Left colon (tissue), 2 donors: ENCODE measurements at places on chromosomes 7 and 10. TPM values are rescaled to one million over a fixed set of nuclear protein-coding genes. Genes with fewer than 3 reads are reported as not detected.

- DNase-seq: no peak
Observed at GRCh38 chr10:17019696-17020095, 109.9 kb downstream of the CUBN start.

The SLC39A12 gene
- 0.08 TPM for total RNA-seq

- no peak for DNase-seq
Observed at GRCh38 chr10:767211-767610, 77.7 kb upstream of the DIP2C start.

The SOSTDC1 gene
- total RNA-seq: 6.4 TPM

The OR13A1 gene
- not detected for total RNA-seq

DNA sequence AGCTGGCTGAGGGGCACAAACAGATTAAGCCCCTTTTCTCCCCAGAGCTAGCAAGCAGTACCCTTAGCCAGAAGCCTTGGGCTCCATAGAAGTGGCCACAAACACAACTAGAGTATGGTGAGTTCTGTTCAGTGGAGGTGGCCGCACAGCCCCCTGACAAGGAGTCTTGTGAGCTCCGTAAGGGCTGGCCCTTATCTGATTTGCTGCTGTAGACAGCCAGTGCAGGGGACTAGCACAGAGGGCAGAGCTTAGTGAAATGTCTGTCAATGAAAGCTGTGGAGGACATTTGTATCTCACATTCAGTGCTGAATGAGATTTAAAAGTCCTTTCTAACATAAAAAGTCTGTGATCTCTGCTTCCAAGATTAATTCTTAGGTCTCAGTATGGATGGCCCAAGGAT, 137.3 kb downstream of the AUTS2 start:
- DNase-seq: no peak

GRCh38 chr10:99667108-99667751, 7.9 kb downstream of the ENTPD7 start:
- DNase-seq: no peak

GRCh38 chr10:95501203-95502094, 59.7 kb downstream of the SORBS1 start:
- no peak for DNase-seq

DNA sequence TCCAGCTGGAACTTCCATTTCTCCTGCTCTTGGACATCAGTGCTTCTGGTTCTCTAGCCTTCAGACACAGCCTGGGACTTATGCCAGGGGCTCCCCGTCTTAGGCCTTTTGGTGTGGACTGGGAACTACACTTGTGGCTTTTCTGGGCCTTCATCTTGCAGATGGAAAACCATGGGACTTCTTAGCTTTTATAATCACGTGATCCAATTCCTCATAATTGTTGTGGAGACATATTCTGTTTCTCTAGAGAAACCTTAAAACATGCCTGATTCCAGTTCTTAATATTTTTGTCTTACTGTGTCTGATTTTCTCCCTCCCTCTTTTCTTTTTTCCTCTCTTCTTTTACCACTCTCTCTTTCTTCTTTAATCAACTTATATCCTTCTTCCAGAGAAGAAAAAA, 224.2 kb upstream of the FOXP2 start:
- no peak for DNase-seq

The RBP3 gene
- total RNA-seq: not detected

- no peak for DNase-seq
Observed at GRCh38 chr7:7249814-7250213, 67.5 kb downstream of the C1GALT1 start.

DNA sequence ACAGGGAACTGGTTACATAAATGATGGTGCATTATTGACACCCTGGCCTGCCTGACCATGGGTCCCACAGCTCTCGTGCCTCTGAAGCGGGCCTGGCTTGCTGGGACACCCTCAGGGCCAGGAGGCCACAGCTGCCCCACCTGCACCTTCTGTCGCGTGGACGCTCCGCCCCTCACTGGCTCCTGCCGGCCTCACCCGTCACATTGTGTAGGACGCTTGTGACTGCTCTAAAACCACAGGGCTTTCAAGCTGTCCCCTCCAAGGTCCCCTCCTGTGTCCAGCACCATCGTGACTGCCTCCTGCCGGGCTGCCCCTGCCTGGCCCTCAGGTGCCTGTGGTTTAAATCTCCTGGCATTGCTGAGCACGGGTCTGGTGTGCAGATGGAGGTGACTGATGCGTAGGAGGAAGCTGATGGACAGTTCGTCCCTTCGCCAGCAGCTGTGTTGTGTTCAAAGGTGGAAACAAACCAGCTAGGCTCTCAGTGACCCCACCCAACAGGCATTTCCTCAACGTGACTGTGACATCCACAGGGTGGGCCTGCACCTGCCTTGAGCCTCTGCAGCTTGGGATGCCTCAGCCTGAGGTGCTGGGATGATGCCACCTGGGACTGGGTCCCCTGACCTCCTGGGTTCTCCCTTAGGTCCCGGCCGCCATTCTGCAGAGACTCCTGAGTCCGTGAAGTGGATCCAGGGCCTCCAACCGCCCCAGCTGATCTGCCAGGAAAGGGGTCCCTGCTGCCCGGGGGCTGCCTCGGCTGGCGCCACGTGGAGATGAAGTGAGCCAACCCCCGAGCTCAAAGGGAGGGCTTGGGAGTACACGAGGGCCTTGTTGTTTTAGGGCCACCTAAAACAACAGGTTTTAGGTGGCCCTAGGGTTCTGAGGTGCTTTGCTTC, 148.5 kb downstream of the WDR37 start:
- no peak for DNase-seq

DNA sequence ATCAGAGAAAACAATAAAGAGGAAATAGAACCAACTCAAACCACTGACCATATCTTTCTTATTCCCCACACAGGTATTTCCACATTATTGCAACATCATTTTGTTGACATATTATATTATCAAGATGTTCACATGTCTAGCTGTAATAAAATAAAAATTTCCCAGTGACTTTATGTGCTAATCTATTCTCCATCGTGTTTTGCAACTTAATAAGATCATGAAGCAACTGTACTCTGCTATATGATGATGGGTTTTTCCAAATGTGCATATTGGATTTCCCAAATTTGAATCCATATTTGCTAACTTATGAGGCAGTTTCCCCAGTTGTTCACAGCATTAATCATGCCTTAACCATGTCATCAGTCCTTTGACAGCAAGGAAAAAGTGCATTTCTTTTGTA, 127.8 kb downstream of the ITGB8 start:
- DNase-seq: no peak

GRCh38 chr7:47183862-47184590, 397.9 kb downstream of the TNS3 start:
- no peak for DNase-seq

GRCh38 chr7:66043681-66044497, 31.7 kb upstream of the ASL start:
- peak; percentile 71 for DNase-seq

The CALML5 gene
- not detected for total RNA-seq

DNA sequence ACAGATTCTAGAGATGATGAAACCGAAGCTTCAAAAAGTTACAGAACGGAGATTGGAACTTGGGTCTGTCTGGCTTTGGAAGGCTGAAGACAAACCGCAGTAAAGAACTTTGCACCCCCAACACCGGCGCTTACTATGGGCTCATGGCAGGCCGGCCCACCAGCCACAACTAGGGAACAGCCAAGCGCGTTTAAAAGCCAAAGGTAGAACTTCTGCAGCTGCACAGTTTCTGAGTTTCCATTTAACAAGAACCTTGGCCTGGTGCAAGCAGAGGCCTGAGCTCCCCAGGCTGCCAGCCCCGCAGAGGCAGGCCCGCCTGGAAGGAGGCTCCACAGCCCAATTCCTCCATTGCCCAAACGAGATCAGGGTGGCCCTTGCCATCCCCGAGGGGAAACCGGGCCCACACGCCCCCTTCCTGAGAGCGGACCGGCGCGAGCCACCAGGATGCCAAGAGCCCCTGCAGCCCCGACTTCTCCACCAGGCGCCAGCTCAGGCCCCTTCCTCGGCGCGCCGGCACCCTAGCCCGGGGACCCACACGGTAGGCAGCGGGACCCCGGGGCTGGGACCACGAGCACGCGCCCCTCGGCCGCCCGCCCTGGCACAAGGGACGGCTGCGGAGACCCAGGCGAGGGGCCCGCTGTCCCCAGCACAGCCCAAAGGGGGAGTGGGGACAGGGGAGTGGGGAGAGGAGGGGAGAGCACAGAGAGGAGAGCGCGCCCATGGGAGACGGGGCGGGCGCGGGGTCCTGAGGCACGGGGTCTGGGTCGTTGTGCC, 566 bp downstream of the MAD1L1 start:
- peak; percentile 38 for DNase-seq

- DNase-seq: no peak
Observed at GRCh38 chr10:98696516-98696915, 249.8 kb upstream of the HPS1 start.

- DNase-seq: no peak
Observed at GRCh38 chr7:70838292-70838907, 293.5 kb upstream of the GALNT17 start.

- DNase-seq: no peak
Observed at GRCh38 chr7:6489612-6490011, 41.9 kb upstream of the DAGLB start.

- DNase-seq: no peak
Observed at GRCh38 chr10:97479939-97480338, 18.3 kb downstream of the MMS19 start.
